ENCODE measurements at places on chromosomes 5 and 9.

DNA sequence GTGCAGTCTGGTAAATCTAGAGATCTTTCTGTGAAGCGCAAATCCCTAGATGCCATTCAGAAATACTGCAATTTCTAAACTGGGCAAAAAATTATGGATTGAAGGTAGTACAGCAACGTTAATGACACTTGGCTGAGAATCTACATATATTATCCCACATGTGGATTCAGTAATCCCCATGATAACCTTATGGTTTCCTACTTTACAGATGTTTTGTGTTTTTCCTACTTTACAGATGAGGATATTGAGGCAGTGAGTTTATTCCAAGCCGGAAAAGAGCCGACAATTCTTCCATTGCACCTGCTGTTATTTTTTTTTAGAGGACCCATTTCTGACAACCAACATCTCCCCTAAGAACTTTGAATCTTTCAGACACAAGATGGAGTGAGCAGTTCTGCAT, 796.5 kb downstream of the CDH12 start:
- no peak for DNase-seq

GRCh38 chr5:39447059-39447458, 22.3 kb upstream of the DAB2 start:
- DNase-seq, result no peak

- no peak for DNase-seq
These were observed 140.0 kb downstream of the SAXO1 start for GRCh38 chr9:18893046-18893445.

- DNase-seq, result no peak
These were observed 42.7 kb downstream of the IRX2 start for GRCh38 chr5:2708751-2709150.

- no peak for DNase-seq
These were observed 74.5 kb upstream of the SLC25A51 start for GRCh38 chr9:37978481-37978864.

GRCh38 chr5:179609834-179610108, 13.7 kb downstream of the HNRNPH1 start:
- peak; percentile 20 for DNase-seq

- no peak for DNase-seq
These were observed 20.1 kb downstream of the CXXC5 start for GRCh38 chr5:139668064-139668880.

DNA sequence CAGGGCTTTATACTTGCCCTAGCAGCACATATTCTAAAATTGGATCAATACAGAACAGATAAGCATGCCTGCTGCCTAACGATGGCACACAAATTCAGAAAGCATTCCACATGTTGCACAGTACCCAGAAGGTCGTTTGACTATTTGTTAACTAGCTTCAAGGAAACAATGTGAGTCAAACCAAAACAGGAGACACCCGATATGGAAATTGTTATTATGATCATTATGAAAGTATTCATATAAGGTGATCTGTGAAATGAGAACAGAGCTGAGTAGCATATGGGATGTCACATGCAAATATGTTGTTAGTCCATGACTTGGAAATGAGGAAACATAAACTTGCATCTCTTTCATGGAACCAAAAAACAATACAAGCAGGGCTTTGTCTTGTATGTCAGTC, 56.3 kb upstream of the BICD2 start:
- DNase-seq, result no peak

DNA sequence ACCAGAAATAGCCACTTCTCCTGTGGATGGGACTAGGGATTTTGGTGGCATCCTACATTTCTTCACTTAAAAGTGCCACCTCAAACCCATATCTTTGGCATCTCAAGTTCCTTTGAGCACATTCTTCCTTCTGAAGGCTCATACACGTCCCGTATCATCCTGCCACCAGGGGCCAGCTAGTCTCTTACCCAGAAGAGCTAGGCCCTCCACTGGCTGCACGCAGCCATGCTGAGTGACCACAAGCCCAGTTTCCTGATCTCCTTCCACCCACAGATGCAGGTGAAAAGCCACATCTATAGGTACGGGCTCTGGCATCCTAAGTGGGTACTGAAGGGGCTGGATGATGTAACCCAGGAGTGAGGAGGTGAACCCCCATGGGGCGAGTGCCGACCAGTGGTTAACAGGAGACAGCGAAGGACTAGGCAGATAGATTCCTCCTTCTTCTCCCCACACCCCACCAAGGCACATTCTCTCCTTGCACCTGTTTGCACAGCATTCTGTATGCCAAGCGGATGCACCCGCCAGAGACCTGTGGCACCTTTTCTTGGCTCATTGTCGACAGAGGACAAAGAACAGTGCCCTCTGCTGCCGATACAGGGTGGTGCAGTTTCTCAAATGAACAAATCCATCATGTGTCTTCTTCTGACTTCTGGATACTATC, 14.4 kb upstream of the SCGB3A1 start:
- DNase-seq, result no peak

DNA sequence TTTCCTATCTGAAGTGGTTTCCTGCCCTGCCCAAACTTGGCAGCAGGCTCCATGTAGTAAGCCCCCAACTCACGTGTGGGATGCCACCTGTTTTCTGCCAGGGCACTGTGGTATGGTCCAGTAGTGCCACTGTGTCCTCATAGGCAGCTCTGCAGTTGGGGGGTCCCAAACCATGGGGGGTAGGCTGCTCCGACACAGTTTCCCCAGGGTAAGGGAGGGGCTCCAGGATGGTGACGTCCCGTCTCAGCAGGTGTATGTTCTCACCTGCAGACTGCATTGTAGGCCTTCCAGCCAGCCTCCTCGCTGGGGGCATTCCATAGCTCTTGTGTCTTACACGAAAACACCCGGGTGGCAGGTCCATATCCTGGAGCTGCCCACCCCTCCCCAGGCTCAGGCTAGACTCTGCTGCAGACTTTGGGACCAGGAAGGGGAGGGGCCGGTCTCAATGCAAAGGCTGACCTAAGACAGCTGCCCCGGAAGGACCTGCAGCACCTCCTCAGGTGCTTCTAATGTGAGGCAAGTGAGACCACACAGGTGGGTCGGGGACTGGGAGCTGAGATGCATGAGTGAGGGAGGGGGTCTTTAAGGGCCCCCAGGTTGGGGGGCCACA, 330.5 kb upstream of the IRX4 start:
- DNase-seq, result no peak

- peak; percentile 30 for DNase-seq
These were observed 417.5 kb downstream of the EFNA5 start for GRCh38 chr5:107253246-107253645.

DNA sequence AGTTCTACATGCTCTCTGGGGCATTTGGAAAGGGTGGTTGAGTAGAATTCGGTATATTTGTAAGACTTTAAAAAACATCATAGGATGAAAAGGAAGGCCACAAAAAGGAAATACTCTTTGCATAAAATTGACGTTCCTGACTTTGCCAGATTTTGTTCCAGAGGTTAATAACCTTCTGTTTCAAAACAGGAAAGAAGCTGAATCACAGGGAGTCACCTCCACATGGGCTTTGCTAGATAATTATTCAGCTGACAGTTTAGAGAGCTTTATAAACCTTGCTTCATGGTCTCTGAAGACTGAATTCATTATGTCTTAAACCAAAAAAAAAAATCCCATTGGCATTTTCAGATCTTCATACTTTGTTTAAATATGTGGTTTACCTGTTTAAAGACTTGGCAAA, 203.7 kb downstream of the SEMA6A start:
- no peak for DNase-seq

DNA sequence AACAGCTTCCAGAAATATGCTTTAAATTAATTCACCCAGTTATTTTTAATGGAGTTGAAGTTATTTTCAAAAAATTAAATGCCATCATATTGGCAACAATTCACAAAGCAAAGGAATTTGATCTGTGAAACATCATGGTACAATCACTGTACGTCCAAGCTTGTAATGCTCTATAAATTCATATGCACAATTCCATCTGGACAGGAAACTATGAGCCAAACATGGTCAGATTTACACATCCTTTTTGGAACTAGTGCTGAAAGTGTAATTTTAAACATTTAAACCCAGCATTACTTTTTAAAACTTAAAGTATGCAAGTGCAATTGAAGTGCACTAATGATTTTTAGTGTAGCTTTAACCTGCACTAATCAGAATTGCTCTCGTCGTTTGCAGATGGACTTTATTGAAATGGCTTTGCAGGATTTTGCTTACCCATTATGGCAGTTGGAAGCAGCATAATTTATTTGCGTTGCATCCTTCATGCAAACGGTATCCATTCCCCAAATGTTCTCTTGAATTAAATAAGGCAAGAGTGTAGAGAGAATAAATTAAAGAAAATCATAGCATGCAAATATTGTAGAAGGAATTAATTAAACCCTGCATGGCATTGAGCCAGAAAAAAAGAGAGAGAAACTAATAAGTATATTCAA, 21.0 kb upstream of the OR13F1 start:
- no peak for DNase-seq

DNA sequence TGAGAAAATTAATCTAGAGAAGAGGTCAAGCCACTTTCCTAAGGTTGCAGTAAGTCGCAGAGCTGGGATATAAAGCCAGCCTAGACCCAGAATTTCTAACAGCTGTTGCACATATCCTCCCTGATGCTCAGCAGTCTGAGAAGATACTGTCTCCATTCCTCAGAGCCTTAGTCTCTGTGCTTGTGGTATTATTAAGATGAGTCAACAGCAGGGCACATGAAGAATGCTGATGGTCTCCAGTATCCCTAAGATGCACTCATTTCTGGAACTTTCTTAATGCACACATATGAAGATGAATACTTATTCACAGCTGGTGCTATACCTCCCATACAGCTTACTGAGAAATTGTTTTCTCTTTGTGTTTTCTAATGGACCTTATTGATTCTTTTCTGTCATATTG, 32.5 kb downstream of the SGCD start:
- DNase-seq, result no peak

GRCh38 chr5:57316798-57317327, 143.0 kb downstream of the GPBP1 start:
- no peak for DNase-seq

GRCh38 chr5:124394700-124395245, 351.7 kb downstream of the ZNF608 start:
- no peak for DNase-seq

DNA sequence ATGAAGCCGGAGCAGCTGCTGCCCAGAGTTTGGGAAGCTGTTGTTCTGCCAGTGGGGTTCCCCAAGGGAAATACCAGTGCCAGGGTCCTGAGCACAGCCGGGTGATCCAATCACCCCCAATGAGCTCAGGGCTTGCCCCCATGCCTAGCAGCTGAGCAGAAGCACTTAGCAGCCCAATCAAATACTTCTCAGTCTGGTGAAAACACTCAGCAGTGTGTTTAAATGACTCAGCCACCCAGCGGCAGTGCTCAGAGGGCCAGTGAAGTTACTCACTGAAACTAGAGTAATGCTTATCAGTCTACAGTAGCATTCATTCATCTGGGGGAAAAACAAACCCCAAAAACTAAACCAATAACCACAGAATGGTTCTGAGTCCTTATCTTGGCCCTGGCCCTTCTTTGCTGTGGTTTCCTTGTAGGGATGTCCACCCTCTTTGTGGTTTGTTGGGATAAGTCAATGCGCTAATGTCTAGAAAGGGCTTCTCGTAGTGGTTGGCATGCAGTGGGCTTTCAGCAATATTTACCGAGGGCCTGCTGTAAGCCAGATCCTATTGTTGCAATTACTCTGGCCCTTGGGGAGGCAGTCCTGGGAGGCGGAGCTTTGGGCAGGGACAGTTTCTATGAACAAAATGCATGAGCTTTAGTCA, 43.1 kb downstream of the LHX2 start:
- no peak for DNase-seq

GRCh38 chr5:137760719-137761516, 6.8 kb upstream of the HNRNPA0 start:
- no peak for DNase-seq

DNA sequence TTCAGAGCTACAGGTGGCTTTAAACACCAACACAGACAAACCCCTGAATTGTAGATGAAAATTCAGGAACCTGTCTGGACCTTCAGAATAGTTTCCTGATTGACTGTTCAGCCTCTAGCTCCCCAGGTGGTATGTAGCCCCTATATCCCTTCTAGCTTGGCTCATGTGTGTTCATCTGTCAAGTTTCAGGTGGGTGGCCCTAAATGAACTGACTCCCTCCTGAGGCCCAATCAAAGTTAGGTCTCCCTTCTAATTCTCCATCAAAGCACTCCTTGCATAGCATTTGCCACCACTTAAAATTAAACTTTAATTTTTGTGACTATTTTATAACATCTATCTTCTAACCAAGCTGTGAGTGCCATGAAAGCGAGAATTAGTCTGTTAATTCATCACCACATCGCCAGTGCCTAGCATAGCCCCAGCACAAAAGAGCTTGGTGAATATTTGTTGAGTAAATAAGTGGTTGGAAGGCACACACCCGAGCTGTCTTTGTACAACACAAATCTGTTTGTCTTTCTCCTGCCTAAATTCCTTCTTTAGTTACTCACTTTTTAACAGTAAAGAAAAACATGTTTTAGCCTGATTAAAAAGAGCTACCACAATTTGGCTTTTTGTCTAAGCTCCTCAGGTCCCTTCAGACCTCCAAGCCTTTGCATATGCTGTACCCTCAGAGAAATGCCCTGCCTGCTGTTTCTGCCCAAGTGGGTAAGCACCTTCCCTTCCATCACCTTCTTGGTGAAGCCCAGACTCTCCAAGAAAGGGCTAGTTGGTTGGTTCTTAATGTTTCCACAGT, 138.1 kb upstream of the HMHB1 start:
- peak; percentile 15 for DNase-seq

GRCh38 chr5:177402271-177403043, 2.0 kb upstream of the PFN3 start:
- peak; percentile 80 for DNase-seq

GRCh38 chr5:30693326-30693725, 500.2 kb upstream of the CDH6 start:
- DNase-seq, result peak; percentile 58

DNA sequence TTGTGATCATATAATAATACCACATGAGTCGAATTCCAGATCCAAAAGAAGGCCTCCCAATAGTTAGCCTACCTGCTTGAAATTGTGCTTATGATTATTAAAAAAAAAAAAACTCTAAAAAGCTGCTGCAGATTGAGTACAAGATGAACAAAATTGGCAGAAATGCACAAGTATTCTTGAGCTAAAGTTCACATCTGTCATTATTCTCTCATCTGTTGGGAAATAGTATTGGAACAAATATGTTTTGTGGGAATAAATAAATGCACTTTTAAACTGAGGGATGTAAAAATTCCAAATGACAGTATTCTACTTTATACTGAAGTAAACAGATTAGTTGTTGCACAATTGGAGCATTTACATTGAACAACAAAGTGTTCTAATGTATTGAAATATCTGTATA, 15.7 kb downstream of the DAB2 start:
- DNase-seq, result no peak

DNA sequence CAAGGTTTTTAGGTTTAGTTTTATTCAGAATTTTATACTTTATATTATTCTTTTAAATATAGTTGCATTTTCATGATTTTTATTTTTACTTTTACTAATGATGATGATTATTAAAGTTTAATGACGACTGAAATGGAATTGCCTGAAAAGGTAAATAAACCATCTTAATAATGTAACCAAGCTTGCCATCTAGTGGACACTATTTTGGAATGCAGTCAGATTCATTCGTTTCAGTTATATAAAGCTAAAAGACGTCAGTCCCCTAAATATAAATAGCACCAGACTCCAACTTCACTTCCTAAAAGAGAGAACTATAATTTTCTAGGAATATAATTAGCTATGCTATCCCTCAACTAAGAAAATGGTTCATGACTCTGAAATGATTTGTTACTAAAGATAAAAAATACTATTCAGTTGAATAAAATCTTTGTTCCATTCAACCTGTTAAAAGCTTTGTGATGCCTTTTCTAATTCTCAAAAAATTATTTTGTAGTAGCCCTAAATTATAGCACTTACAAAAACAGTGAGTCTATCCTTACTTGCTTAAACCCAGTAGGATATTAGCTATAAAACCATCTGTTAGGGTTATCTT, 19.9 kb downstream of the ABITRAM start:
- peak; percentile 75 for DNase-seq

Measured in NCI-H1417 (cell line).